DMS 273 treated with DMSO at 0.1 percent for 48 hours (cell line): ENCODE measurements at places on chromosomes 3 and 15.

- DNase-seq: no peak
Measured at GRCh38 chr3:39937315-39937714, 127.9 kb downstream of the MYRIP start.

GRCh38 chr3:77699125-77699691 lies 659.3 kb downstream of the ROBO2 start:
- DNase-seq: no peak

DNA sequence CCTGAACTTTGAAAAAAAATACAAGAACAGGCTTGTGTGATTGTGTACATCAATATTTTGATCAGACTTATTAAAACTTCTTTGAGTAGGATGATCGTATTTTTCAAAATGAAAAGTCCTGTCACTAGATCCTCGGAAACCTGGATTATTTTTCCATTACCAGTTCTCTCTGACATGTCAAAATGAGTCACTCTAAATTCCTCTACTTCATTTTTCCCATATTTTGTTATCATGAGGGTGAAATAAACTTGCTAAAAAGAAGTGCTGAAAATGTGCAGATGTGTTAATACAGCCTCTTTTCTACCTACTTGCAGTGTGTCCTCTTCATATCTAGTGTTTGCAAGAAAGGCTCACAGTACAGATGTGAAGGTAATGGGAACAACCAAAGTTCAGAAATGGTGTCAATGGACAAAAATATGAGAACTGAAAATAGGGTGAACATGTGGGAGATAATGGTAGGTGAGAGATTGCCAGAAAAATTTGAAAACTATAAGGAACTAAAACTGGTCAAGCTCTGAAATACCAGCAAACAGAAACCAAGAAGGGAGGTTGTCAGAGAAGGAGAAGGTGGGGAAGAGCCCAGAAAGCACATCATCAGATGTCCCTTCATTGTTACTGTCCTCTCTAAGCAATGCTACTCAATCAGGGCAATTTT lies 108.2 kb downstream of the EOMES start:
- DNase-seq: no peak

GRCh38 chr3:133492159-133492741 lies 81.2 kb upstream of the CDV3 start:
- DNase-seq: no peak

DNA sequence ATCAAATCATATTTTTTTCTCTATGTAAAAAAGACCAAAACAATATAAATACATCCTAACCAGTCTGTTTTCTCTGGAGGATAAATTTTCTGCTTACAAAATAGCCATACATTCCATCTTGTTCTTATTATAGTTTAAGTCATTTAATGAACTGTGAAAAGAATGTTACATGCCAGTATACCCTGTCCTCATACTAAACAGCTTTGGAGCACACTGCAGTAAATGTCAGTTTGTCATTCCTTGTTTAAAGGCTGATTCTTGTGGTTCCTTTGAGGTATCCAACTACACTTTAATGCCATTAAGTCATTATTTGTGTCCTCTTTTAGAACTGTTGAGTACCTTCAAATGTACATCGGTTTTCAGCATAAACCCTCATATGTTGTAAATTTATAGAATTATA lies 52.7 kb upstream of the DCBLD2 start:
- no peak for DNase-seq
